ENCODE measurements at places on chromosomes 16 and 17. TPM values are rescaled to one million over a fixed set of nuclear protein-coding genes. Genes with fewer than 3 reads are reported as not detected.

Gene LITAFD
- total RNA-seq = not detected

Gene LAT
- 8.6 TPM for total RNA-seq

Gene KRT33A
- total RNA-seq = not detected

Gene ELMO3
- 0.97 TPM for total RNA-seq

Gene DOC2A
- total RNA-seq = not detected

Gene AFMID
- 12.1 TPM for total RNA-seq

Gene PDILT
- not detected for total RNA-seq

Gene EFNB3
- total RNA-seq = 1.0 TPM

Gene ITGAL
- not detected for total RNA-seq

Gene MSLN
- not detected for total RNA-seq

Gene TXNL4B
- 29.4 TPM for total RNA-seq

Gene CYGB
- 8.3 TPM for total RNA-seq

Data from Daoy (cell line).